ENCODE measurements at places on chromosomes 4 and X. TPM values are rescaled to one million over a fixed set of nuclear protein-coding genes. Genes with fewer than 3 reads are reported as not detected.

The KCTD8 gene
- total RNA-seq = not detected

The CENPU gene
- total RNA-seq = 52.8 TPM

The ANOS1 gene
- total RNA-seq = not detected

The CCDC149 gene
- not detected for total RNA-seq

The UGT2A3 gene
- not detected for total RNA-seq

The MAGEB2 gene
- not detected for total RNA-seq

The C4orf36 gene
- not detected for total RNA-seq

The PAGE2B gene
- total RNA-seq = 0.63 TPM

The PPP2R2C gene
- total RNA-seq = not detected

The SHROOM4 gene
- total RNA-seq = not detected

The C4orf50 gene
- 1.9 TPM for total RNA-seq

The ENPP6 gene
- total RNA-seq = 5.5 TPM

The LIMCH1 gene
- total RNA-seq = not detected

Measured in T-helper 1 cell treated with Interleukin-12 subunit alpha and Interleukin-12 subunit beta and Interleukin-4 antibody, amounts not matched to agents 30 ng/mL and 1 ng/mL, for 36 hours (primary cell).